Stimulated activated CD4-positive, alpha-beta T cell treated with anti-CD3 and anti-CD28 coated beads, Interleukin-4, amount 100 ng/mL, for 48 hours (primary cell): ENCODE measurements at places on chromosomes 16 and 17.

- no peak for DNase-seq
Observed at GRCh38 chr17:60618080-60618479, 18.1 kb downstream of the PPM1D start.

- DNase-seq, result no peak
Observed at GRCh38 chr17:29612404-29613280, 10.1 kb downstream of the CORO6 start.

DNA sequence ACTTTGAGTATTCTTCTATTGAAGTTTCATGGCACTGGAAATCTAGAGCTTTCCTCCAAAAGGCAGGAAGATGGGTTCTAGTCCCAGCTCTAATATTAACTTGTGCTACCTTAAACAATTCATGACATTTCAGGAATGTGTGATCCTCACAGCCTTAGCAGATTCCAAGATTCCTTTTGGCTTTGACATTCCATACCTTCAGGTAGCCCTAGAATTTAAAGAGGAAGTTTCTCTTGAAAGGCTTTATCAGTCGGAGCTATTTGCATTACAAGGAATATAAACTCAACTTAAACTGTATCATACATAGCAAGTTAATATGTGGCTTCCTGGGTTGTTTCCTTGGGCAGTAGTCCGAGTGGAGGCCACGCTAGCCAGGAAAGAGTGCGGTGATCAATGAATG is 330.0 kb downstream of the SHISA9 start:
- no peak for DNase-seq

DNA sequence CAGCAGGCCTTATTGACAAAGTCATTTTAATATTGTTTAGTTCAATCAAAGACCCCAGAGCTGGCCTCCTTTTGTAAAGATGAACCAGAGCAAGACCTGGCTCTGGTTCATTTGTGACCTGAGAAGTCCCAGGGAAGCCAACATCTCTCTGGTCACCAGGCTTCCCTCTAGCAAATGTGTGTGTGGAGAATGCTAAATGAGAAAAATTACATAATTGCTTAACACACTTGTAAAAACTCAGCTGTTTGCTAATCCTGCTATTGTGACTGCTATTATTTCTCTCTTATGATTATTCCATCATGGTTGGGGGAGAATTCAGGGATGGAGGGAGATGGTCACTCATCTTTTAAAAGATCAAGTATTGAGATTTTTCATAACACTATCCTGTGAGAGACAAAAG is 94.3 kb upstream of the CLEC3A start:
- DNase-seq, result no peak

DNA sequence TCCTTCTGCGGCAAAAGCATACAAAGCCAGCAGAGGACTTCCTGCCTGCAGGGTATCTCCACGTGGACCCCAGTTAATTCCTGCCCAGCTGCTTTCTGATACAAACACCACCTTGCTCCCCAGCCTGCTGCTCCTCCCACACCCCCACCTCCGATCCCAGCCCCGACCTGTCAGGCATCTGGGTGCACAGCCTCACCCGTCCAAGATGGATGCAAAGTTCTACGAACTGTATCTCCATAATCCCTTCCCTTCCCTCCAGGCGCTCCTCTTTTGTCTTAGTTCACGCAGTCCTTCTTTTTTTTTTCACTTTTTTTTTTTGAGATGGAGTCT is 15.6 kb upstream of the FOXJ1 start:
- DNase-seq, result no peak
